ENCODE measurements at places on chromosomes 16 and 17.

DNA sequence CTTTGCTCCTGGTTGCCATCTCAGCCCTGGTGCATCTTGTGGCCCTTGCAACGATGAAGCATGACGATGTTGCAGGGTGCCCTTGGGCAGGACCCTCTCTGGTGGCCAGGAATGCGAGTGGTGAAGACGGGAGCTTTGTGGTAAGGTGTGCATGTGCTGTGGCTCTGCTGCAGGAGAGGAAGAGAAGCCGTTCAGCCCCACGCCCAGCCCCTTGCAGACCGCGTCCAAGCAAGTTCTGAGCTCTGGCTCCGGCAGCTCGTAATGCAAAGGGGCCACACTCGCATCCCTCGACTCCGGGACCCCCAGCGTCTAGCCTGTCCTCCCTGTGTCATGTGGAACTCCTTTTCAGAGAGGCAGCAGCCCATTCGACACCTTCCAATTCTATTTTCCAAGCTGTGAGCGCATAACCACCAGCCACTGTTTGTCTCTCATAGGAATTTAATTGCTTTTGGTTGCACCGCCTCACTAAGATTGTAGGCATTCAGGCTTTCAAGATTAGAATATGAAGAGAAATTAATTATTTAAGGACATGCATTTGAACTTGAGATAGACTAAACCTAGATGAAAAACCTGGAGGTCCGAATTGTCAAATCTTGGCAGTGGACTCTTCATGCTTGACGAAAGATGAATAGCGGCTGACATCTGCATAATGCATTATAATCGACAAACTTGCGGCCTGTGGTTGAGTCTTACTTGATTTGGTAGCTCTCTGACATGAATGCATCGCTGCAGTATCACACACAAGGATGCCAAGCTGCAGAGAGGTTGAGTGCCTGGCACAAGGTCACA is 21.1 kb upstream of the KCNG4 start:
- no peak for DNase-seq

DNA sequence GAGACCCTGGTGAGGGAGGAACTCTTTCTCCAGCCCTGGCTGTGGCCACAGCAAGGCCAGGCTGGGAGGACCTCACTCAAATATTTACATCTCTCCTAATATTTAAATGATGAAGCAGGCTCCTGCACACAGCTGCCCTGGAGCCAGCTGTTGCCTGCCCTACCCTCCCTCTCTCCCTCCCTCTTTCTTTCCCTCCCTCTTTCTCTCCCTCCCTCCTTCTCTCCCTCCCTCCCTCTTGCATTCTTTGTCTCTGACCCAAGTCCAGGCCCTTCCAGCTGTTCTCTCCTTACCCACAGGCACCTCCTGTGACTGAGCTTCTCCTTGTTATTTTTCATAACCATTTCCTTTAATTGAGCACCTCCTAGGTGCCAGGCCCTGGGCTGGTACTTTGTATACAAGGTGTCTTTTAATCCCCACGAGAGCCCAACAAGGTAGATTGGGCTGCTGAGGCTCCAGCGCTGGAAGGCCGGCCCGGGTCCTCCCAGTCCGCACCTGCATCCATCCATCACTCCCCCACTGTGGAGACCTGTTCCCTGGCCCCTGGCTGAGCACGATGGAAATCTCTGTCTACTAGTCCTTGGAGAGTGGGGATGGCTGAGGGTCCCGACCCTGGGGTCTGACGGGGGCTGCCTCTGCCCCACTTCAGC is 242.3 kb downstream of the SEC14L1 start:
- DNase-seq, result no peak

- DNase-seq, result no peak
Measured at GRCh38 chr17:81621494-81622130, 15.3 kb downstream of the NPLOC4 start.

DNA sequence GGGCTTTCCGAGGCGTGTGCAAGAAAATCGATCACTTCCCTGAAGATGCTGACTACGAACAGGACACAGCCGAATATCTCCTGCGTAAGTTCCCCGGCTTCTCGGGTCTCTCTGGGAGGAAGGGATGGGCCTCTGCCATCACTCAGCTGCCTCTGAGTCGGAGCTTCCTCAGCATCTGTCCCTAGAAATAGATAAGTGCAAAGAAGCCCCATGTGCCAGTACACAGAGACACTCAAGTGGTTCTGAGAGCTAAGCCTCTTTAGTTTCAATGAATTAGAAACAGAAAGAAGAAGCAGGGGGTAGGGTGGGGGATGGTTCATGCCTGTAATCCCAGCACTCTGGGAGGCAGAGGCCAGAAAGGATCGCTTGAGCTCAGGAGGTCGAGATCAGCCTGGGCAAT is 90.6 kb downstream of the CACNG3 start:
- no peak for DNase-seq

GRCh38 chr16:27499659-27500055 is 50.1 kb downstream of the GTF3C1 start:
- DNase-seq, result no peak

GRCh38 chr17:75933808-75934207 is 7.0 kb downstream of the FBF1 start:
- no peak for DNase-seq

DNA sequence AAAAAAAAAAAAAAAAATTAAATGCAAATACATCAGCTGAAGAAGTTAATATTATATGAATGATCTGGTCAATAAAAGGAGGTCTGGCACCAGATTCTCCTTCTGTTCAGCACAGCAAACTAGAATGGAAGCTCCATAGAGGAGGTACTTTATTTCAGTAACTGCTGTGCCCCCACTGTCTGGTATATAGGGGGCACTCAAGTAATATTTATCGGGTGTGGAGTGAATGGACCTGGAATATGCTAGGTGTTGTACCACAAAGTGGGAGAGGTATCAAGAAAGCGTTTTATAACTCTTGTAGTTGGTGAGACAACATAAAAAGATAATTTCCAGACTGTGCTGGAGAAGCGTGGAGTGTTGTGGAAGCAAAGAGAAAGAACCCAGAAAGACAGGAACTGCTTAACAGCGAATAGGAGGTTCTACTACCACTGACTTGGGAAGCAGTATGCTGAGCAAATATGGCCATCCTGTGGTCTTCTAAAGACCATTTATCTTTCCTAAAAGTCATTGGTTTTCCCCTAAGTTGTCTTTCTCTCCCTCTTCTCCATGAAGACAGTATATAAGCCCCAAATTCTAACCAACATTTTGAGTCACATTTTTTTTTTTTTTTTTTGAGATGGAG is 12.2 kb upstream of the PRKCA start:
- DNase-seq, result no peak

DNA sequence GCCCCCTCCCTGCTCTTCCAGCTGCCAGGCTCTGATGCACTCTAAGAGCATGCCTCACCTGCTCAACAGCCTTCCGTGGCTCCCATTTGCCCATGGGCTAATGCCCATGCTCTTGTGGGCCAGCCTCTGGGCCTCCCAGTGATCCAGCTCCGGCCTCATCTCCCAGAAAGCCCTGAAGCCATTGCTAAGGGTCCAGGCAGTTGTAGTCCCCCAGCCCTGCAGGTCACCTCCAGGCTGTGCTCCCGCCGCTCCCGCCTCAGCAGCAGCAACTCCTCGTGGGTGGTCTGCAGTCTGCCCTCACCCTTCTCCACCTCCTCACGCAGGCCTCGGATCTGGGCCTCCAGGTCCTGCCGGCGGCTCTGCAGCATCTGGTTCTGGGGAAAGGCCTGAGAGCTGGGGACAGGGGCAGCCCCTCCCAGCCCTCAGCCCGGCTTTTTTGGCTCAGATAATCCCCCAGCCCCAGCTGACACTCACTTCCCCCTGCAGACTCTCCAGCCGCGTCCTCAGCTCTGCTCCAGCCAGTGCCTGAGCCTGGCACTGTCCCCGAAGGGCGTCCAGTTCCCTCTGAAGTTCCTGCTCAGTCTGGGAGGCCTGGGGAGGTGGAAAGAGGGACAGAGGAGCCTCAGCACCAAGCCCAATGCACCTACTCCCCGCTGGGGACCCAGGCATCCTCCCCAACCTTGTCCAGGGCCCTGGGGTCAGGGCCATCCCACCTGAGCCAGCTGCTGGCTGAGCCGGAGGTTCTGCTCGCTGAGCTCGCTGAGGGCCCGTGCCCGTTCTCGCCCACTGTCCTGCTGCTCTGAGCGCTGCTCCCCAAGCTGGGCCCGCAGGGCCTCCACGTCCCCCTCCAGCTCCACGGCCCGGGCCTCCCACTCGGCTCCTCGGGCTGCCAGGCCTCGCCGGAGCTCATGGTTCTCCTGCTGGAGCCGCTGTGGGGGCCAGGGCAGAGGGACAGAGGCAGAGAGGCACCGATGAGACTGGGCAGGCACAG is 6.2 kb downstream of the BICDL2 start:
- DNase-seq, result no peak

DNA sequence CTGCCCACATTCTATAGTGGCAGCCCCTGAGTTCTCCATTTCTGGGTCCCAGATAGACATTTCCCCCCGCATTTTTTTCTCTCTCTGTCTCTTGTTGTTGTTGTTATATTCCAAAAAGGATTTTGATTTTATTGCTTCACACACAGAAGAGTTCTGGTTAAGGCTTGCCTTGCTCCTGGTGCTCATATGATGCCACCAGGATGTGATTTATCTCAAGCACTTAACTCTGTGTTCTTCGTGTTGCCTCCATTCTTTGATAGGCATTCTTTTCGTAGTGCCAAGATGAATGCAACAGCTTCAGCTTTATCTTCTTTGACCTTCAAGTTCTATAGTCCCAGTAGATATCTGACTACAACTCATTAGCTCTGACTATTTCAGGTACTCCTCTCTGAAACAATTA is 9.1 kb downstream of the ITGA3 start:
- DNase-seq, result no peak

- DNase-seq, result no peak
Measured at GRCh38 chr16:86215979-86216585, 294.2 kb upstream of the FOXF1 start.

DNA sequence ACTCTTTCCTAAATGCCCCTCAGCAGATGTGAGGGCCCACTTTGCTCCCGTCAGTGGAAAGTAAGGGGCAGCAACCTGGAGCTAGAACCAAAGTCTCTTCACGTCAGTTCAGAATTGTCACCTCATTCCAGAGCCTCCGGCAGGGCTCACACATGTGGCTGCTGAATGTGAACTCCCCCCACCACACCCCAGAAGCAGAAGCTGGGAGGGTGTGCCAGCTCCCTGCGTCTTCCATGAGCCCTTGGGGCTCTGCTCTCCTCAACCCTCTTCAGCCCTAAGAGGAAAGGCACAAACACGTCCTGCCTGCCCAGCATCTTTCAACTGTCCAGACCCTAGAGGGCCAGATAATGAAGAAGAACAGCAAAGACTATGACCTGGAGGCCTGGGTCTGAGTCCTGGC is 105.3 kb downstream of the SALL1 start:
- no peak for DNase-seq

DNA sequence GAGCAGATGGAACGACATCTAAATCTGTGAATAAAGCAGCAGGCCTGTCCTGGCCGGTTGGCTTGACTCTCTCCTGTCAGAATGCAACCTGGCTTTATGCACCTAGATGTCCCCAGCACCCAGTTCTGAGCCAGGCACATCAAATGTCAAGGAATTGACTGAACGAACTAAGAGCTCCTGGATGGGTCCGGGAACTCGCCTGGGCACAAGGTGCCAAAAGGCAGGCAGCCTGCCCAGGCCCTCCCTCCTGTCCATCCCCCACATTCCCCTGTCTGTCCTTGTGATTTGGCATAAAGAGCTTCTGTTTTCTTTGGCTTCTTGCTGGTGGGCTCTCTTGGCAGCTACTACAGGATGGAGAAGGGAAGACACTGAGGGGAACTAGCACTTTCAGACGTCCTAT is 4.1 kb upstream of the RSAD1 start:
- no peak for DNase-seq

DNA sequence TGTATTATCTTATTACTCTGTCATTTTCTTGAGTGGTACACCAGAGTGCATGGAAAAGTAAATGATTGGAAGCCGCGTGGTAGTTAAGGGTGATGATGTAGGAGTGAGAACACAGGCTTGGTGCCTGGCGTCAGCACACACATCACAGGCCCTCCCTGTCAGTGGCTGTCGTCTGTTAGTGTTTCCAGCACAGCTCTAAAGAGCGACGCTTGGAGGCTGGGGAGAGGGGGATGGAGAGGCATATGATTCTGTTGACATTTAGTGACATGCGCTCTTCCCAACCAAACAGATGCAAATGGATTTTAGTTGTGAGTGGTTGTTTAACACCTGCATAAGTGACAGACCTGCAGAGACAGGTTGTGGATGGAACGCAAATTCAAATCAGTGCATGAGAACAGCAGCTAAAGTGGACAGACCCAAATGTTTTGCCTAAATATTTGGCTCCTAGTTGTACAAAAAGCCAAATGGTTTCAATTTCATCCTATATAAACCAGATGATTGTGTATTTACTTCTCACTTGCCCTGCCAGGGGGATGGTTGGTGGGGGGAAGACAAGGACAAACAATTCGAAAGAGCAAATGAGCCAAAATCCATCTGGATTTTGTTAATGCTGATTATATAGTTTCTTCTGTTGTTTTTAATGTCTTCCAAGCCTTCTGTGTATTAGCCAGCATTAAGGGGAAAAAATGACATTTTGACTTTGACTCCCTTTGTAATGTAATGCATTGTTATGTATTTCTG is 222.3 kb downstream of the WWOX start:
- no peak for DNase-seq

- DNase-seq, result no peak
Measured at GRCh38 chr16:278863-279366, 1.5 kb upstream of the ARHGDIG start.

DNA sequence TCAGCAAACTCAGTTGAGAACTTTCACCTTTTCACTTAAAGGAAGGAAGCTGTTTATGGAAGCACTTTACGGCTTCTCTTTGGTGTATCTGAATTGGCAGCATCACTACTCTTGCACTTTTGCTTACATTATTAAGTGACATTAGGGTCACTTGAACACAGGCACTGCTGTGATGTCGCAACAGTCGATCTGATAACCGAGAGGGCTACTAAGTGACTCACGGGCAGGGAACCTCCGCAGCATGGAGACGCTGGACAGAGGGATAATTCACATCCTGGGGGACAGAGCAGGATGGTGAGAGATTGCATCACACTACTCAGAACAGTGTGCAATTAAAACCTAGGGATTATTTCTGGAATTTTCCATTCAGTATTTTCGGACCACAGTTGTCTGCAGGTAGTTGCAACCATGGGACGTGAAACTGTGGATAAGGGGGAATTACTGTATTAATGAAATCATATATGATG is 56.5 kb downstream of the DNAH2 start:
- DNase-seq, result no peak

- no peak for DNase-seq
Measured at GRCh38 chr16:68446681-68447652, 1.3 kb downstream of the SMPD3 start.

- DNase-seq, result no peak
Measured at GRCh38 chr16:31916056-31916488, 42.5 kb downstream of the ZNF267 start.

DNA sequence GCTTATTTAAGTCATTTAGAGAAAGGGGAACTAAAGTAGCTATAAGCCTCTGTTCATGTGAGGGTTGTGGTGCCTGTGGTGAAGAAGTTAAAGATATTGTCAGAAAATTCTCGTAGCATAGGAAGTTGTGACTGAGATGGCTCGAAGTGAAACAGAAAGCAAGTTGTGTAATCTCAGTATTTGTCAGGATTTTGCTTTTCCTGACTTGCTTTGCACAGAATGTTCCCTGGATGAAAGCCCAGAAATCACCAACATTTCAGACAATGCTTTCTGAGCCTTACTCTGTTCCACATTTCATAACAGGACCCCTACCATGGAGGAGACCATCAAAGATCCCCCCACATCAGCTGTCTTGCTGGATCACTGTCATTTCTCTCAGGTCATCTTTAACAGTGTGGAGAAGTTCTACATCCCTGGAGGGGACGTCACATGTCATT is 10.6 kb downstream of the CALCOCO2 start:
- no peak for DNase-seq
